ENCODE measurements at places on chromosomes 16 and 17.

- DNase-seq = no peak
These were observed 3.8 kb downstream of the PLD2 start for GRCh38 chr17:4810696-4811290.

GRCh38 chr16:24116989-24117388 is 139.1 kb upstream of the CACNG3 start:
- DNase-seq = no peak

DNA sequence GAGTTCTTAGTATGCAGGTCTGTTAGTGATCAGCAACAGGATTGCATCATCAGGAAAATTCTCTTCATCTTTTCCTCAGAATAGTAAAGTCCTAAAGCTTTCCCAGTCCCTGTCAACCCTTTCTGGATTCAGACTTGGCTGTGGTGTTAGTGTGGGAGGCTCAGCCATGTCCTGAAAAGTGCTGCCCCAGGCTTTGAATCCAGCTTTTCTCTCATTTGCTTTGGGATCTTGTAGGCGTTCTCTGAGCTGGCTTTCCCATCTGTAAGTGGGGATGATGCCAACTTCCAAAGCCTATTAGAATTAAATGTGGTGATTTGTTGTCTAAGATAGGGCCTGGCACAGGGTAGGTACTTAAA is 3.0 kb downstream of the ALKBH5 start:
- no peak for DNase-seq

DNA sequence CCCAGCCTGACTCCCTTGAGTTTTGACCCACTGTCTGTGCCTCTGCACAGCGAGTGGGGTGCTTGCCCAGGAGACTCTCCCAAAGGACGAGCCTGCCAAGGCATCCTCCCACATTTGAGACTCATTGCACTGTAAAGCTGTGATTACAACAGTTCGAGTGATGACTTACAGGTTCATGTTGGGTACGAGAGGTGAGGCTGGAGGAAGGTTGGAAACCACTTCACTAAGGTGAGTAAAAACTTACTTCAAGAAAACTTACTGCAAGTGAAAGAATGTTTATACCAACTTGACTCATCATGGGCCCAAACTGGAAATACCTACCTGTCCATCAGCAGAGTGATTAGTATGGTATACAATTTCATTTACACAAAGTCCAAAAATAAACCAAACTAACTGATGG is 360.1 kb upstream of the CDH11 start:
- DNase-seq = no peak

DNA sequence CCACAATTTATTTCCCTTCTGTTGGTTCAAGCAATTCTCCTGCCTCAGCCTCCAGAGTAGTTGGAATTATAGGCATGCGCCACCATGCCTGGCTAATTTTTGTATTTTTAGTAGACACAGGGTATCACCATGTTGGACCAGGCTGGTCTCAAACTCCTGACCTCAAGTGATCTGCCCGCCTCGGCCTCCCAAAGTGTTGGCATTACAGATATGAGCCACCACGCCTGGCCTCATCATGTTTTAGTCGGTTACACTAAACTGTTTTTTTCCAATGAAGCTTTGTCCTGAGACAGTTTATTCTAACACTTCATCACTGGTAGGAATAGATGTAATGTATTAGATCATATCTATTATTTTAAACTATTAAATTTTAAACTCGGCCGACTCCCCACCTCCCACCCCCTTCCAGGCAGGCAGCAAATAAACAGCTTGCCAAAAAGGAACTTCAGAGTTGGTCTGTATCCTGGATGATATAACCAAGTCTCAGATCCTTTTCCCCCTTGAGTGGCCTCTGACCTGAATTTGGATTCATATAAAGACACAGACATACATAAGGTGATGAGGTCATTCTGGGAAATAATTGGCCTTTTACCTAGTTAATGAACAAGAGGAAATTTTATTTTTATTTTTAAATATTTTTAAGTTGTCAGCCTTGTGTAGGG is 18.4 kb upstream of the CORO6 start:
- DNase-seq = no peak

- no peak for DNase-seq
These were observed 33.5 kb upstream of the ETV4 start for GRCh38 chr17:43579566-43580140.

DNA sequence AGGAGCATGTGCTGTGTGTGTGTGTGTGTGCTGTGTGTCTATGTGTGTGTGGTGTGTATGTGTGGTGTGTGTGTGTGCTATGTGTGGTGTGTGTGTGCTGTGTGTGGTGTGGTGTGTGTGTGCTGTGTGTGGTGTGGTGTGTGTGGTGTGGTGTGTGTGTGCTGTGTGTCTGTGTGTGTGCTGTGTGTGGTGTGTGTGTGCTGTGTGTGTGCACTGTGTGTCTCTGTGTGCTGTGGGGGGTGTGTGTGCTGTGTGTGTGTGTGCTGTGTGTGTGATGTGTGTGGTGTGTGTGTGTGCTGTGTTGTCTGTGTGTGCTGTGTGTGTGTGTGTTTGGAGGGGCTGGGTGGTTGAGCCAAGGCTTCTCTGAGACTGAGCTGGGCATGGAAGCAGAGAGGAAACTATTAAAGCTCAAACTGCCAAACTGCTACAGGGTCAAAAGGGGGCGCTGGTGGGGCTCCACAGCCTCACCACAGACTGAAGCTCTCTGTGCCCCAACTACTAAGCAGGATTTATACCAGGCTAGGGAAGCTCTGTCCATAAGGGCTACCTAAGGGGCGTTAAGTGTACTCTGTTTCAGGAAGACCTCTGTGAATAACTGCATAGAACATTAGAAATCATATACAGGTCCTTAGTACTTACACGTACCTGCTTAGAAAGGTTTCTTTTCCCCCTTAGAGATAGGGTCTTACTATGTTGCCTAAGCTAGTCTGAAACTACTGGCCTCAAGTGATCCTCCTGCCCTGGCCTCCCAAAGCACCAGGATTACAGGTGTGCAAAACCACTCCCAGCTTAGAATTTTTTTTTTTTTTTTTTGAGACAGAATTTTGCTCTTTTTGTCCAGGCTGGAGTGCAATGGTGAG is 27.8 kb upstream of the GHDC start:
- DNase-seq = peak; percentile 57

DNA sequence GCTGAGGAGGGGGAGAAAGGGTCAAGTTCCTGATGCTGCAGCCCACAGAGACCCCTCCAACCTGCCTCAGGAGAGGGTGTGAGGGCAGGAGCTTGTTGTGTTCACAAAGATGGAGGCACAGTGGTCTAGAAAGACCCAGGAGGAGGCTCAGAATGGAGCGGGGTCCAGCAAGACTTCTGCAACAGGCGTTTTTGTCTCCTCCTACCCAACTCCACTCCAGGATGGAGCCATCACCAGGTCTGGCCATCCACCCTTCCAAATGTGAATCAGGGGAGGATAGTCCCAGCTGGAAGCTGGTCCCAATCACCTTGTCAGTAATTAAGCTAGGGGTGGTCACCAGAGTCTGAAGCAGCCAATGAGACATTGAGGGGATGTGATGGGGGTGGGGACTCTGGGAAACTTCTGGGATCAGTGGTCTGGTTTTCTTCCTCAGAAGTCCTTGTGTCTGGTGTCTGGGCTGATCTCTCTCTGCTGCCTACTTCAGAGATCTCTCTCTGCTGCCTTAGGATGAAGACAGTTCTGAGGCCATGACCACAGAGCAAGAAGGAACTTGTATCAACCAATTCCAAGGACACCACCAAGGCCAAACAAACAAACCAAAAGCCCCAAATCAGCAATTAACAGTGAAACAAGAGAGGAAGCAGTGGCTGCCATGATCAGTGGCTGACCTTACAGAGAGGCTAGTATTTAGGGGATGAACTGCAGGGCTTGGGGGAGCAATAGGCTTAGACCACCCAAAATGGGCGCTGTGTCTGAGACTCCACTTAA is 14.5 kb downstream of the CD300LB start:
- no peak for DNase-seq

DNA sequence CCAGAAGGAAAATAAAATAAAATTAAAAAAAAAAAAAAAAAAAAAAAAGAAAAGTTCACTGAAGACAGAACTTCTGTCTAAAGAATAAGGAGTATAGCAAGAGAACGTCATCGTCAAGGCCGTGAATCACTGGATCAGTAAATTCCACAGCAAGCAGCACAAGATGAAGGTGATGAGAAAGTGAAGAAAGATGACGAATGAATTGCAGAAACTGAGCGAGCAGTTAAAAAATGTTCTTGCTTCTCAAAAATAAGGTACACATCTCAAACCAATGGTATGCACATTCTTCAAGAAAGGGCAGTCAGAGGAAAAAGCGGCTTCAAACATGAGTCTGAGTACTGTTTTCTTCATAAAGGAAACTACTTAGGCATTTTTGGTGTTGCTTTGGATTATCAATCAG is 104.7 kb downstream of the SMG6 start:
- no peak for DNase-seq

- DNase-seq = no peak
These were observed 45.4 kb downstream of the NDEL1 start for GRCh38 chr17:8481089-8481488.

DNA sequence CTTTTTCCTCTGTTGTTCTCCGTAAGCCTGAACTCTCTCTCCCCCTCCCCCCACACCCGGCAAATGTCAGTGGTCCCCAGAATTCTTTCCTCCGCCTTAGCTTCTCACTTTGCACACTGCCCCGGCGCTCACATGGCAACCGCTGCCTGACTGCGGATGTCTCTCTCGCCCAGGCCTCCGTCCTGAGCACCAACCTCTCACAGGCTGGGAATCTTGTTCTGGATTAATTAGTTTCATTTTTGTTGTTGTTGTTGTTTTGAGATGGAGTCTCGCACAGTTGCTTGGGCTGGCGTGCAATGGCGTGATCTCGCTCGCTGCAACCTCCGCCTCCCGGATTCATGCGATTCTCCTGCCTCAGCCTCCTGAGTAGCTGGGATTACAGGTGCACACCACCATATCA is 16.7 kb downstream of the C17orf100 start:
- DNase-seq = no peak

DNA sequence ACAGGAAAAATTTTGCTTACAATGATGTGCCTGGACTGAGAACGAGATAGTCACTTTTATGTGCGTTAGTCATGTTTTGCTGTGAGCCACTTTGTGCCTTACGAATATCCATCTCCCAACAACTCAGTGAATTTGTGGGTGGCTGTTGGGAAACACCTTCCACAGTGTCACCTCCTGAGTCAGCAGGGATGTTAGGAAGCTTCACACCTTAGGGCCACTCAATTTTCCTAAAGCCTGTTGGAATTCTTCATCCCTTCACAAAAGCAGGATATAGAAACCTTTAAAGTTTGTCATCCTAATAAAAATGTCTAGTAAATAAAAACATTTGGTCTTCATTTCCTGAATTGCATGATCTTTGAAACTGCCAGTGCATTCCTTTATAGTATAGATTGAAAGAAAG is 4.3 kb upstream of the KRTAP3-1 start:
- DNase-seq = no peak

DNA sequence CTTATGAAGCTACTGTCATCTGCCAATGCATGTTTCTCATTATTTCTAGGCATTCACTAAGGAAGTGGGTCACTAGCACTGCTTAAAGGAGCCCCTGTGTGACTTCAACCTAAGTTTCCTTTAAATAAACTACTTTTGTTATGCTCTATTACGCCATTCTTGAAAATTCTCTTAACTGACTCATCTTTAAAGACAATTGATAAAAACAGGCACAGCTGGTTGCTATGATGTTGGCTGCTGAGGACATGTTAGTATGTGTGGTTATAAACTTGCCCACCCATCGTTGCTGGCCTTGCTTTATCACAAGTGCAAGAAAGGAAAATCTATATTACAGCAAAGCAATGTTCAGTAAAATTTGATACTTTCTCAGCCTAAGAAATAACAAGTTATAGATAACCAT is 75.8 kb upstream of the CNTNAP4 start:
- no peak for DNase-seq

DNA sequence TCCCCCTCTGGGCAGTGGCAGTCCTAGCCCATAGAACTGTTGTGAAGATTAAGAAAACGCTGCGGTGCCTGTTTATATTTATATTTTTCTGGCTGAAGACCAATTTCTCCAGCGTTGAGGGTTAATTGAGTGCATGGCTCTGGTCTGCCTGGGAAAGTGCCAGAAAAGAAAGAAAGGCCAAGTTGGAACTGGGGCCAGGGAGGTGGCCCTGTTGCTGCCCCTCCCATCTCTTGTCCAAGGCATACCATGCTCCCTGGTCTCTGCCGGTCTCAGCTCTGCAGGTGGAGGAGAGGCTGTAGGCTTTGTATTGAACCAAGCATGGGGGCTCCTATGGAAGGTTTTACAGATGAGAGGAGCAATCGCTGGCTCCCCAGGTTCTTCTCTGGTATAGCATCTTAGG is 124.7 kb downstream of the MGAT5B start:
- DNase-seq = no peak

- DNase-seq = peak; percentile 87
These were observed 22.7 kb downstream of the CYTH1 start for GRCh38 chr17:78759203-78759968.

DNA sequence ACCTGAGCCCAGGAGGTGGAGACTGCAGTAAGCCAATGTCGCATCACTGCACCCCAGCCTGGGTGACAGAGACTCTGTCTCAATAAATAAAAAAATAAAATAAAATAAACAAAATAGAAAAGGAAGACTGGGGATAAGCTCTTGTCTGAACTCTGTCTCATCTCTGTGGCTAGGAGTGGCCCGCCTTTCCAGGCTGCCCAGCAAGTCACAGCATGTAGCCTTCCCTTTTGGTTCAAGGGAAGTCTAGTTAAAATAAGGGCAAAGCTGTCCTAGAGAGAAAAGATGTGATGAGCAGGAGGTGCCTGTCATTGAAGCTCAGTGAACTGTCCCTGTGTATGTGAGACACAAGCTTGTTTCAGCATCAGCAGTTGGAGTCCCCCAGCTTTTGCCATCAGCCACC is 2.7 kb upstream of the GFAP start:
- no peak for DNase-seq

- DNase-seq = no peak
These were observed 115.9 kb downstream of the PITPNC1 start for GRCh38 chr17:67492824-67493517.

- DNase-seq = no peak
These were observed 6.6 kb upstream of the MED11 start for GRCh38 chr17:4724650-4725049.

- no peak for DNase-seq
These were observed 333.6 kb downstream of the C16orf95 start for GRCh38 chr16:86983621-86984020.

DNA sequence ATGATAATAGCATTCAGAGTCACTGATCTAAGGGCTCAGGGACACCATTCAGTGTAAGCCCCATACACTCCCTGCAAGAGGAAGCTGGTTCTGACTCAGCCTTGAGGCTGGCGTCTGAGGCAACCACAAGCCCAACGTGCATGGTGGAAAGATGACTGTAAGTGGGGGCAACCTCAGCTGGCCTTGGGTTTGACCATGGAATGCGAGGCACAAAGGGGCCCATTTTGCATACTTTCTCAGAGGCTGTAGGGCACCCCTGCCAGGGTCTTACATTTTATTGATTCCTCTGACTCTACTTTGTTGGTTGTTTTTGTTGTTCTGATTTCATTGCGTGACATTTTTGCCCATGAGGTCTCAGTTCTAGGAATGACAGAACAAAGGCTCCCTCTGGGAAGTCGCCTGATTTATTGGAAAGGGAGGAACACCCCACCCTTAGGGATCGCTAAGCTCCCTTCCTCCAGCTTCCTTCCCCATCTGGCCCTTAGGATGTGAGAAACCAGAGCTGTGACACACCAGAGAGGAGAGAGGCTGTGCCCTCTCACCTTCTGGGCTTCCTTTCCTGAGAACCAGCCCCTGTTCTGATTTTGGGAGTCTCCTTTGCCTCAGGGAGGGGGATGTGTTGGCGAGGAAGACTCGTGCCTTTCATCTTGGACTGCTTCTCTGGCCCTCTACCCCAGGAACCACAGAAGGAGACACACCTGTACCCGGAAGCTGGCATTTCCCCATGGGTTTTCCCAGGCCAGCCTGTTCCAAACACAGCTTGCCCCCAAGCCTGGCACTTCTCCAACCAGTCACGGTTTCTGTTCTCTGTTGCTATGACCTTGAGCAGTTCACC is 5.6 kb upstream of the CIITA start:
- peak; percentile 54 for DNase-seq

Measured in CD4-positive, alpha-beta T cell treated with Interleukin-15 for 4 hours (primary cell).